ENCODE measurements at places on chromosomes 1 and 21.

DNA sequence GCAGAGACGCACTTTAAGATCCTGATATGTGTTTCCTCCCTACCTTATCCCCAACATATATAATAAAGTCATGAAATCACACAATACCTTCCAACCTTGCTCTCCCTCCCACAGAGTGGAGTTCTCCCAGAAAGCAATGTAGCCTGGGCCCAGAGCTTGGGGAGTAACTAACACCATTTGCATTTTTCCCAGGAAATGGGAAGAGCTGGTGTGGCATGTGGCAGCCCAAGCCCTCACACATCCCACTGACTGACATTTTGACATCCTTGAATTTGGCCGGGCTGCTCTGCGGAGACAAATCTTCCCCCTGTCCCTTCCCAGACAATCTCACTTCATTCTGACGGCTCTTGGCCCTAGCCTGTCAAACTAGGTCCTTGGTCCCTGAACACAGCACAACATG is 37.0 kb upstream of the ATP2B4 start:
- DNase-seq: no peak

DNA sequence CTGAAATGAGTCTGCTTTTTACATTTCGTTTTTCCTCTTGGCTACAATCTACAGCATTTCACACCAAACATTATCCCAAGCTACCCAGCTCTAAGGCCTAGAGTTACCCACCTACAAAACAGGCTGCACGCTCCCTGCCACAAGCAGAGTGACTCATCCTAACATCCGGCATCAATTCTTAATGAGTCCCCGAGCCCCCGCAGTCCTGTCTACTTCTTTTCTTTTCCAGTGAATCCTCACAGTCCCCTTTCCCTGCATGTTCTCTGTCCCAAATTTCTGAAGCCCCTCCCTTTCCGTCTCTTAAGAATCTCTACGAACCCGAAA is 650 bp downstream of the PCNX2 start:
- DNase-seq: no peak

GRCh38 chr21:34762786-34763185 is 94.0 kb downstream of the CLIC6 start:
- DNase-seq: no peak

- DNase-seq: no peak
Observed at GRCh38 chr1:7940745-7941436, at the start of gene TNFRSF9. TNFRSF9 (minus strand) TSS chr1:7940839; CDS start chr1:7939994, 845 bp downstream.

- DNase-seq: no peak
Observed at GRCh38 chr1:247367786-247368422, 36.2 kb upstream of the ZNF496 start.

- DNase-seq: no peak
Observed at GRCh38 chr1:181846681-181847080, 214.8 kb downstream of the ZNF648 start.

DNA sequence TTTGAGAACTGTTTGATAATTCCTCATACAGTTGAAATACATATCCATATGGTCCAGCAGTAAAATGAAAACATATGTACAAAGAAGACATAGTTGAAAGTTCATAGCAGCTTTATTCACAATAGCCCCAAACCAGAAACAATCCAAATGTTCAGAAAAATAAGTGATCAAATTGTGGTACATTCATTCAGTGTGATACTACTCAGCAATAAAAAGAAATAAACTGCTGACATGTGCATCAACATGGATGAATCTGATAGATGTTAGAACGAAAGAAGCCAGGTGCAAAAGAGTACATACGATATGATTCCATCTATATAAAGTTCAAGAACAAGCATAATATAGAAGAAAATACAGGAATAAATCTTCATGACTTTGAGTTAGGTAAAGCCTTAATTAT is 77.2 kb downstream of the EVI5 start:
- no peak for DNase-seq

- DNase-seq: no peak
Observed at GRCh38 chr1:211335522-211336157, 9.0 kb downstream of the TRAF5 start.

DNA sequence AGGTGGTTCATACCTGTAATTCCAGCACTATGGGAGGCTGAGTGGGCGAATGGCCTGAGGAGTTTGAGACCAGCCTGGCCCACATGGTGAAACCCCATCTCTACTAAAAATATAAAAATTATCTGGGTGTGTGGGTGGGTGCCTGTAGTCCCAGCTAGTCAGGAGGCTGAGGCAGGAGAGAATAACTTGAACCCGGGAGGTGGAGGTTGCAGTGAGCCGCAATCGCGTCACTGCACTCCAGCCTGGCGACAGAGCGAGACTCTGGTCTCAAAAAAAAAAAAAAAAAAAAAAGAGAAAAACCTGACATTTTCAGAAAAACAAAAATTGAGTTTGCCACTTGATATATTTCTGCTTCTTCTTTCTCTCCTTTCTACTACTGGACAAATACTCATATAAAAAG is 24.3 kb downstream of the CA6 start:
- no peak for DNase-seq

DNA sequence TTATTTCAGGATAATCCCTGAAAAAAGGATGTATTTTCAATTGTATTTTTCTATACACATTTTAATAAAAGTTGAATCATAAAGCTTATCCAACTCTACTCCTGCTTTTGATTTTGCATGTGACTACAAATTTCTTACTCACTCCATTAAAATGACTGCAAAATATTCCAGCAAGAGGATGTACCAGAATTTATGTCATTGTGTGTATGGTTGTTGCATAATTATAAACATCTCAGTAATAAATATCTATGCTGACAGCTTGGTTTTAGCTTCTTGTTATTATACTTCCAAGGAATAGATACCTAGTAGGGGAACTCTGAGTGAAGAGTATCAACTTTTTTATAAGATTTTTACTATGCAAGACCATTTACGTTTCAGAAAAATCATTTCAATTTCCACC is 463.2 kb upstream of the RUNX1 start:
- no peak for DNase-seq

- no peak for DNase-seq
Observed at GRCh38 chr1:176719447-176719846, 256.5 kb downstream of the PAPPA2 start.

GRCh38 chr1:200072636-200073285 is 45.3 kb downstream of the NR5A2 start:
- DNase-seq: no peak

DNA sequence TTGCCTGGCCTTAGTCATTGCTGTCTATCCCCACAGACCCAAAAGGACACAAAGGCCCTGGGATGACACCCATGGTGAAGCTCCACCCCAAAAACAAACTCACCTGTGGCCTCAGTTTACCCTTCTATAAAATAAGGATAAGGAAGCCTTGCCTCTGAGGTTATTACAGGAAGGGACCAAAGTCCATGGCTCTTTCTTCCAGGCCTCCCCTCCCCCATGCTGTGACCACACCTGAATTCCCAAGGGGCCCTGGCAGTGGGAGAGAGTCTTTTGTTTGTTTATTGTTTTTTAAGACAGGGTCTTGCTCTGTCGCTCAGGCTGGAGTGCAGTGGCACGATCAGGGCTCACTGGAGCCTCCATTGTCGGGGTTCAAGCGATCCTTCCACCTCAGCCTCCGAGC is 10.5 kb upstream of the TNFRSF25 start:
- DNase-seq: no peak

- DNase-seq: no peak
Observed at GRCh38 chr1:160705742-160706141, 5.9 kb downstream of the CD48 start.

GRCh38 chr1:106233511-106233910 is 823.0 kb upstream of the PRMT6 start:
- DNase-seq: no peak
